Stimulated activated effector memory CD8-positive, alpha-beta T cell treated with anti-CD3 and anti-CD28 coated beads, Interleukin-12 subunit alpha, Interleukin-12 subunit beta, amount 100 ng/mL, for 72 hours (primary cell): ENCODE measurements at places on chromosomes 16 and 17.

- no peak for DNase-seq
These were observed 502.6 kb downstream of the TMEM114 start for GRCh38 chr16:8087597-8088289.

DNA sequence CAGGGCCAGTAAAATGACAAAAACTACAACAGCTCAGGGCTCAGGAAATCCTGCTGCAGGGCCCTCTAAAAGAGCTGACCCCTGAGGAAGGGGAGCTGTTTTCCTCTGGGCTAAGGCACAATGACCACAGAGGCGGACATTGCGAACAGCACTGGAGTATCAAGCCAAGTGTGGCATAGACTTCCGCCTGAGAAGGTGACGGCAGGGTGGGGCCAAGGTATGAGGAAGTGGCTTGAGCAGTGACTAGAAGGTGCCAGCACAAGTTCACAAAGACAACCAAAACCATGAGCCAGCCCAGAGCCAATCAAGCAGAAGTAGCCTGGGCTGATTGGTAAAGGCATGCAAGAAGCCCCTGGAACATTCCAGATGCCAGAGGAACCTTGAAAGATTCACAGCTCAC lies 13.9 kb downstream of the ERN2 start:
- no peak for DNase-seq

GRCh38 chr17:5281814-5282641 lies at the start of gene RABEP1:
RABEP1 (plus strand) TSS chr17:5282284; CDS start chr17:5282487, 203 bp downstream.
- peak; percentile 93 for DNase-seq

GRCh38 chr17:66322764-66323163 lies 20.4 kb downstream of the PRKCA start:
- no peak for DNase-seq

- DNase-seq = no peak
These were observed 25.1 kb upstream of the MMP2 start for GRCh38 chr16:55453909-55454308.

DNA sequence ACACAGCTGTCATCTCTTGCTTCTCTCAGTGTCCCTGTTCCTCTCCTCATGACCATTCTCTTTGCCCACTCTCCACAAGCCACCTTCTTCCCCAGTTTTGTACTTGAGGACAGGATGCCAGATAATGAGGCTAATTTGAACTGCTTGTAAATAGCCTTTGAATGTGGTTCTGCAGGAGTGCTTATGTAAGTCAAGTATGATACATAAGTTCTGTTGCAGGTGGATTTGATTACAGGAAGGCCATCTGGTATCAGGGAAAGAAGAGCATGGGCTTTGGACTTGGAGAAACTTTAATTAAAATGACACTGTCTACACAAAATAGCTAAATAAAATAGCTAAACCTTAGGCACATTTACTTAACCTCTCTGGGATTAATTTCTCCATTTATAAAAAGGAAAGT lies 120.2 kb upstream of the HLF start:
- no peak for DNase-seq

GRCh38 chr17:62626719-62627218 lies 701 bp upstream of the MRC2 start:
- DNase-seq = no peak

- no peak for DNase-seq
These were observed 127.8 kb downstream of the CPPED1 start for GRCh38 chr16:12675852-12676251.

- DNase-seq = no peak
These were observed 10.3 kb downstream of the LYRM1 start for GRCh38 chr16:20910781-20911321.

DNA sequence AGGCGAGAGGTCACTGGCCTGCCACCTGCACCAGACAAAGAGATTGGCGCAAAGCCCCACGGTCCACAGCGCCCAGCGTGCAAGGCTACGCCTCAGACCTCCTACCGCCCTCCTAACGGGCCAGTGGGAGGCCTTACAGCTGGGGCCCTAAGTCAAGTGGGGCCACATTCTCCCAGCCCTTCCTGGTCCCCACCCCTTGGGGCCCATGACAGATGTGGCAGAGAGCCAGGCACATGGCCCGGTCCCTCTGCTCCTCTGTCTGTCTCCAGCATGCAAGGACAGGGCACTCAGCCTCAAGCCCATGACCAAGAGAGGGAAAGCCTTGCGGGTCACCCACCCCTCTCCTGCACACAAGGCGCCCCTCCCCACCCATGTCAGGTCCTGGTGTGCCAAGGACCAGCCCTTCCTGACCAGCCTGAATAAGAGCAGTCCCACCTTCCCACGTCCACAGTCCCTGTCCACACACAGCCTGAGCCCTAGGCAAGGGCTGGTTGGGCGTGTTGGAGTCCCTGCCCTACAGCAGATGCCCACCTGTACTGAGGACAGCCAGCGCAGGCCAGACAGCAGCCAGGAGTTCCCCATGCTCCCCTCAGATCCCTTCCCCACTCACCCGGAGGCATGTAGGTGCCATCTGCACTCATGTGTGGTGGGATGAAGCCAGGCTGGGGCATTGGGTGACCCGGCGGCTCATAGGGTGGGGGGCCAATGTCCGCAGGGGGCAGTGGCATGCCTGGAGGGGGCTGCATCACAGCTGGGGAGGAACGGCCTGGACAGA lies 25.3 kb downstream of the CDIP1 start:
- no peak for DNase-seq

GRCh38 chr17:43701318-43701743 lies 39.6 kb upstream of the MEOX1 start:
- peak; percentile 58 for DNase-seq

GRCh38 chr16:56982695-56983094 lies 6.7 kb upstream of the NLRC5 start:
- DNase-seq = no peak

GRCh38 chr16:81564421-81564911 lies 119.9 kb downstream of the CMIP start:
- no peak for DNase-seq

- DNase-seq = no peak
These were observed 280.9 kb downstream of the UTP18 start for GRCh38 chr17:51541215-51541614.
